ENCODE measurements at places on chromosomes 4 and X. TPM values are rescaled to one million over a fixed set of nuclear protein-coding genes. Genes with fewer than 3 reads are reported as not detected.

C4orf50 gene
- total RNA-seq: 0.03 TPM

UVSSA gene
- total RNA-seq: 18.9 TPM

NAP1L2 gene
- 2.7 TPM for total RNA-seq

ARMCX1 gene
- 3.5 TPM for total RNA-seq

DKK2 gene
- total RNA-seq: not detected

IGFBP7 gene
- total RNA-seq: 0.56 TPM

TMSB15A gene
- not detected for total RNA-seq

S100G gene
- total RNA-seq: not detected

FRG1 gene
- total RNA-seq: 56.5 TPM

CSAG1 gene
- not detected for total RNA-seq

LANCL3 gene
- 0.05 TPM for total RNA-seq

CSN2 gene
- total RNA-seq: not detected

- DNase-seq: no peak
Observed at GRCh38 chrX:20135944-20136343, 5.7 kb downstream of the EIF1AX start.

DNA sequence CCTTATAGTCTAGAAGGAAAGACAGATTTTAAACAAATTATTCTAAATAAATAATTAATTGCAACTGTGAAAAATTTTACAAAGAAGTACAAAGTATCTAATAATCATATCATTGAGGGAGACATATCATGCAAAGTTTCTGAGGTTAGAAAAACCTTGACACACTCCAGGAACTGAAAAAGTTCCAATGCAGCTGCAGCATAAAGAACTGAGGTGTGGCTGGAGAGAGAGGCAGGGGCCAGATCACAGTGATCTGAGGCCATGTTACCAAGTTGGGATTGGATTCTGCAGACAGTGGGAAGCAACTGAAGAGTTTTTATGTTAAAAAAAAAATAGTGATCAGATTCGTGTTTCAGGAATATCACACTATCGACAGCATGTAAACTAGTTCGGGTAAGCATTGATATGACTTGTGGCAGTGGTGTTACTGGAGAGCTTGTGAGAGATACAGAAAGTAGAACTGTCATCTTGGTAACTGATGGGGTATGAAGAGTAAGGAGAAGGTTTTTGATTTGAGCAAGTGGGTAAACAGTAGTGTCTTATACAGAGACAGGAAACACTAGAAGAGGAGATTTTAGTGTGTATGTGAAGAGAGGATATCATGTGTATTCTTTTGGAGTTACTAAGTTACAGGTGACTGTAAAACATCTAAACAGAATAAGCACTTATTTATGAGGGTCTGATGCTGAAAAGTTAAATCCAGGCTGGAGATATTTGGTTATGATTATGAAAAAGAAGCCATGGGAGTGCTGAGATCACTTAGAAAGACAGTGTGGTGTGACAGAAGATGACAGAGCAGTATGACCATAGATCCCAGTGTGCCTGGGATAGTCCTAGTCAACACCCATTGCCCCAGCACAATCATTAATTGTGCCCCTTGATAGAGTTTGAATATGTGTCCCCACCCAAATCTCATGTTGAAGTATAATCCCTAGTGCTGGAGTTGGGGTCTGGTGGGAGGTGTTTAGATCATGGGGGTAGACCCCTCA lies 15.6 kb upstream of the SPRY1 start:
- no peak for DNase-seq

DNA sequence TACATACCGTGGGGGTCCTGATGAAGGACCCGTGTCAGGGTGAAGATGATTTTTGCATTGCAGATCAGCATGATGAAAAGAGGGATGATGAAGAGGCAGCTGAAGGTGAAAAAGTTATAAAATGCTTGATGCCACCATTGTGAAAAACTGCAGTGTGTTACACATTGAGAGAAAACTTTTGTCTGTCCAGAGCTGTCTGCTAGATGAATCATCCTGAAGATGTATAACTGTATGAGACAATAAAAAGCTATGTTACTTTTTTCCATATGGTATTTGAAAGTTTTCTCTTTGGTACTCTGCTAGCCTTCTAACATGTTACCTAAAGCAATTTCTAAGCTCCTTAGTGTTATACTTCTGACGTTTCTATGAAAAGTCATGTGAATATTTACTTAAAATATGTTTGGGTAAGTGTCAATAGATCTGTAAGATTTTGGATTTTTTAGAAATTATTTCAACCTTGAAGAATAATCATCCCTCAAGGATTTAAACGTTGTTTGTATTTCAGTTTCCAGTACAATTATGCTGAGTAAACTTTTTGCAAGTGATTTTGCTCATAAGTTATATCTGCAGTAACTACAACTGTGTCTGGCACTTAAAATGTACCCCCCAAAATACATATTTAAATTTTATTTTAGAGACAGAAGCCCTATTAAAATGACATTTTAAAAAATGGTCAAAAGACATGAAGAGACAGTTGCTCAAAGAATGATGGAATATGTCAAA lies 9.5 kb downstream of the GNRHR start:
- no peak for DNase-seq

DNA sequence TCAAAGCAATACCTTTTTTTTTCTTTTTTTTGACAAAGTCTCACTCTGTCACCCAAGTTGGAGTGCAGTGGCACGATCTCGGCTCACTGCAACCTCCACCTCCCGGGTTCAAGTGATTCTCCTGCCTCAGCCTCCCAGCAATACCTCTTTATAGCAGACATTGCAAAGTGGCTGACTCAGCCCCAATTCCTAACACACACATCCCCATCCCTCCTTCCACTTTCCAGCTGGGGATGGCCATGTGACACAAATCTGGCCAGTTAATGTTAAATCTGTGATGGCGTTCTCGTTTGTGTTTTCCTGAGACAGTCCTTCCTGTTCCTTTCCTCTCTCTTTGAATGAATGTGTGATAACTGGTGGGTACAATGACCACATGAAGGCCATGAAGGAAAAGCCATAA lies 276.2 kb upstream of the KLF3 start:
- DNase-seq: no peak

DNA sequence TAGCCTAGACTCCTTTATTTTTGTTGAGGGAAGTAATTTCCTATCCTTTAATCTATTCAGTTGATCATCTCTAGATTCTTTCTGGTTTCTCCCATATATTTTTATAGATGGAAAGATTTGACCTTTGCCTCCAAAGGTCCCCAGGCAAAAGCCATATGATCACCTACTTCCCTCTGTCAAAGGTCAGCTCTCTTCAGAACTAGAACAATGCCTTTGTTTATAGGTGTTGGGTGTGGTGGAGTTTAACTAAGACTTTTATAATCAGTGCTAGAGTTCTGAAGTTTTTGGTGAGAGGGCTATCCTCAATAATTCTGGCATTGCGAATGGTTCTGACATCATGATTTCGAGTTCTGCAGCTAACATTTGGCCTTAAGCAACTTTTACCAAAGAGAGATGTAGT lies 19.0 kb upstream of the DCAF8L2 start:
- DNase-seq: no peak

GRCh38 chr4:32601848-32602247 lies 1881.7 kb downstream of the PCDH7 start:
- DNase-seq: no peak

DNA sequence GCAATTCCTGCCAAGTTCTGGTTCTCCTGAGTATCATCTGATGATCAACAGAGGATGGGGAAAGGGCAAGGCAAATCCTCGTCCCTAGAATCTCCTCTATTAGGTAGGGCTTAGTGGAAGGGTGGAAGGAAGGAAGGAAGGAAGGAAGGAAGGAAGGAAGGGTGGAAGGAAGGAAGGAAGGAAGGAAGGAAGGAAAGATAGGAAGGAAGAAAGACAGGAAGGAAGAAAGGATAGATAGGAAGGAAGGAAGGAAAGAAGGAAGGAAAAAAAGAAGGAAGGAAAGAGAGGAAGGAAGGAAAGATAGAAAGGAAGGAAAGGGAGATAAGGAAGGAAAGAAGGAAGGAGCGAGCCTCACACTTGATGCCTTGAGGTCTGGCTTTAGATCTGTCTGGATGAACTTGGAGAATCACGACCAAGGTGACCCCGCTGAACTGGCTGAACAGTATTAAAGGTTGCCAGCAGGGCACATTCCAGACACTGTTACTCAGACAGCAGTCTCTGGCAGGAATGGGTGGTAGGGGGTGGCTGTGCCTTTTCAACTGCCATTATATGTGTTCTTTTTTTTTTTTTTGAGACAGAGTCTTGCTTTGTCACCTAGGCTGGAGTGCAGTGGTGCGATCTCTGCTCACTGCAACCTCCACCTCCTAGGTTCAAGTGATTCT lies 57.1 kb downstream of the MAP7D2 start:
- no peak for DNase-seq

DNA sequence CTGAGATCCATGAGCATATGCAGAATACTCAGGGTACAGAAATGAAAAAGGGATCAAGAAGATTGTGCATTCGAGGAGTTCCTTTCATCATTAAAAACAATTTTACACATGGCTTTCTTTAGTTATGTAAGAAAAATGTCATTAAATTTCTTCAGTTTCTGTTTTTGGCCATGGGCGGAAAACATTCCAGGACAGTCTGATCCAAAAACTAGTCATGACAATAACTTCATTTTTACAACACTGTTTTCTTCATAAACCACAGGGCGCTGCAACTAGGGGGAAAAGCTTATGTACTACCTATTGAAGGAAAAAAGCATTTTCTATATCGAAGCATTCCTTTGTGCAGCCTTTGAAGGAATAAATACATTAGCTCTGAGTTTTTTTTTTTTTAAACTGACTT lies 28.2 kb downstream of the IL13RA1 start:
- no peak for DNase-seq

GRCh38 chr4:117699595-117699994 lies 334.7 kb upstream of the NDST3 start:
- no peak for DNase-seq

DNA sequence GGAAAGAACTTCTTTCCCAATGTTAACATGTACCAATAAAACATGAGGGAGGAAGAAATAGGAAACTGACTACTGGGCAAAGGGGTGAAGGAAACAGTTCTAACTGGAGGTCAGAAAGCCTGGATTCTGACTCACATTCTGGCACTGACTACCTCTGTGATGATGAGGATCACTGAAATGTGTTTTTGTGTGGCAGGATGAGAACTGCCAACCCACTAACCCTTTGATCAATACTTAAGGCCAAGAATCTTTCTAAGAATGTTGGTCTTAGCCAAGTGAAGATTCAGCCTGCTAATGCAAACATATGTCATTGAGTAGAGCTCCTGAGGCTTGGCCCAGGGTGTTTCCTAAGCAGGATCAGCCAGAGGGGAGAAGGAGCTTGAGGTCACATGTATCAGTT lies 4.6 kb downstream of the ALAS2 start:
- DNase-seq: no peak

- no peak for DNase-seq
Observed at GRCh38 chrX:287670-288069, 6.5 kb downstream of the PLCXD1 start.

- DNase-seq: no peak
Observed at GRCh38 chr4:176469546-176469945, 149.8 kb downstream of the SPCS3 start.

GRCh38 chr4:162442128-162442527 lies 278.3 kb upstream of the FSTL5 start:
- DNase-seq: no peak

DNA sequence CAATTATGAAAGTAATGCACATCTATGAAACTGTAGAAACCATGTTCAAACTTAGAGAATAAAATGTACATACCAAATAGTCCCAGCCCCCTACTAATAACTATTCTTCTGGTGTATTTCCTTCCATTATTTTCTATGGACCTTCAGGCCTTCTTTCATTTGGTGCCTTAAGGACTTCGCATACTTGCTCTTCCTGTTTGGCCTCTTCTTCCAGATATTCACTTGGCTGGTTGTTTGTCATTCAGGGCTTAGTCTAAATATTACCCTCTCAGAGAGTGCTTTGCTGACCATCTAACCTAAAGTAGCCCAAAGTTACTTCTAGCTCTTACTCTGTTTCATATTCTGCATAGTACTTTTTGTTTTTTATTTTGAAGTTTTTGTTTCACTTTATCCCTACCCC lies 70.3 kb upstream of the ARMCX2 start:
- DNase-seq: no peak

- DNase-seq: no peak
Observed at GRCh38 chrX:41909068-41909467, 14.3 kb downstream of the CASK start.

DNA sequence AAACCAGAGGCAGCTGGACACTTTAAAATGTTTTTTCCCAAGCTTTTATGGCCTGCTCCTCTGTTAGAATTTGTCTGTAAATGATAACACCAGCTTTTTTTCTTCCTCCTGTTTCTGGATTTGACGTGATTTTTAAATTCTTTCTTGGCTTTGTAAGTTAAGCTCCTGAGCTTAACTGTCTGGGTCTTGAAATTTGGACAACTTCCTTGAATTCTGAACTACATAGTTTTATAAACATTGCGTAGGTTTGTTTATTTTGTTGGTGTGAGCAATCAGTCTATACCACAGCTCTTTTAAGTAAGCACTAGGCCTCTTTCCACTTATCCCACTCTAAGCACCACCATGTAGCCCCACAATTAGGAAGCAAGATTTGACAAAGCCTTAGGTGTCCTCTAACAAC lies 144.4 kb upstream of the GUCY1A1 start:
- DNase-seq: no peak

GRCh38 chr4:891747-892146 lies 40.4 kb downstream of the GAK start:
- no peak for DNase-seq

DNA sequence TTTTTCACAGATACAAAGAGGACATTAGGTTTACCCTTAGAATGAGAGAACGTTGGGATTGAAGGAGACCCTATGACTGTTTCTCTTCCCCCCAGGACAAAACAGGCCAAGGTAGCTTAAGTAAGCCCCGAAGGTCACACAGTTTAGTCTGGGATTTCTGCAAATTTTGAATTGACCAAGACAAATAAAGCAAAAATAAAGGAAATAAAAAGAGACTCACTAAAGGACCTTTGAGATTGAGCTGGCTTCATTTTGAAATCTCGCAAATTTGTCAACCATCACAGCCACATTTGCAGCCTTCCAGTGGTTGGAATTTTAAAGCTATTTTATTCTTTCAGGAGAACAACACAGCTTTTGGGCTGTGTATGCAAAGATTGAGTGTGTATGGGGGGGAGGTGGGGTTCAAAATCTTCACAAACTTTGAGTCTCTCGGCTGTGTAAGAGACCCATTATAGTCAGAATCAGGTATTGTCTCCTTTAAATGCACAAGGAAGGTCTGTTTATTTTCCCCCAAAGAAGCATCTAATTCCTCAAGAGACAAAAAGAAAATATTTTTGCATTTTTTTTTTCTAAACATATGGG lies 4.2 kb downstream of the TMSB4X start:
- DNase-seq: no peak

- DNase-seq: no peak
Observed at GRCh38 chrX:134543288-134543687, 83.3 kb downstream of the HPRT1 start.

DNA sequence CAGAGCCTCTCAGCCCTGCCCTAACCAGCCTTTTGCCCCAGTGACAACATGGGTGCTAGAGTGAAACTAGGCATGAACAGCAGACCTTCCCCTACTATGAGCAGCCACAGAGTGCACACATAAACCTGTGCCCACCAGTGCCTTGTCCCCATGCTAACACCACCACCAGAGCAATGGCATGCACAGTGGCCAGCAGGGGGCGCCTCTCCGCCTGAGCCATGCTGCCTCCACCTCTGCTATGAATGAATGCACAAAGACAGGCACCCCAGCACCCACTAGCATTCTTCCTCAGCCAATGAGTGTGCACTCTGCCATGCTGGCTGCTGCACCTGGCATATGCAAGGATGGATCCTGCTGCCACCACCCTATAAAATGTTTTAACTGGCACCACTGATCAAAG lies 286.9 kb upstream of the FGF16 start:
- DNase-seq: peak; percentile 10

GRCh38 chr4:169199184-169199583 lies 71.6 kb downstream of the SH3RF1 start:
- no peak for DNase-seq

Measured in activated T-cell treated with anti-CD3 and anti-CD28 coated beads, Interleukin-2, amount 50 U/mL, for 4 hours (primary cell).